ENCODE measurements at places on chromosomes 3 and 15.

GRCh38 chr3:194758716-194759115, 73.0 kb downstream of the FAM43A start:
- no peak for DNase-seq

DNA sequence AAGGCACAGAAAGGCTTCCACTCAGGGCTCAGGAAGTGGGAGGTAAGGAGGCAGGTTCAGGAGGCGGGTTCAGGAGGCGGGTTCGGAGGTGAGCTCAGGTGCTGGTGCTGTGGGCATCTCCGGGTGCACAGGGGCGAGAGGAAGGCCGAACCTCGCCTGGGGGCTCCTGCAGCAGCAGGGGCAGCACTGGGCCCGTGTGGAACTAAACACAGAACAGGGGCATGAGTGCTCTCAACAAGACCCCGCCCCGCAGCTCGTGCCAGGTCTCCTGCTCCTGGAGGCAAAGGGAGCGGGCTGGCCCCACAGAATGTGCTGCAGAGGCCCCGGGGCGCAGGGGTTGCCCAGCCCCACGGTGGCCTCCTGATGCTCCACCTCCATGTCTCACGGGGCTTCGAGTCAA, 13.7 kb downstream of the ZDHHC19 start:
- no peak for DNase-seq

GRCh38 chr15:37888356-37888755, 46.1 kb upstream of the TMCO5A start:
- no peak for DNase-seq

DNA sequence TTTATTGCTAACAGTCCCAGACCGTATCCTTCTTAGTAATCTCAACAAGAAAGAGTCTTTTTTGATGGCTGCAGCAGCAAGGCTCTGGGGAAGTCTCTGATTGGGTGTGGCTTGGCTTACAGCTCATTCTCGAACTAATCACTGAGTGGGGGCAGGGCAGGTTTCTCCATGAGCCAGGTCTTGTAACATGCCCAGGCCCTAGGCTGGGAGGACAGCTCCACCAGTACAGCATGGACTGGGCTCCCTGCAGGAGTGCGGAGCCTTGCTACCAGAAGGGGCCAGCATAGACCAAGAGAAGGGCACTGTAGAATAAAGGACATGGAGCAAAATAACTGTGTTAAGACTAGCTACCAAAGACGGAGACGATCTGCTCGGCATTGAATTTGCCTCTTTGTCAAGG, 7.2 kb downstream of the CD276 start:
- peak; percentile 74 for DNase-seq

GRCh38 chr3:123706871-123707270, 122.0 kb upstream of the HACD2 start:
- no peak for DNase-seq

GRCh38 chr3:170154084-170154483, 27.4 kb downstream of the PHC3 start:
- peak; percentile 20 for DNase-seq

- no peak for DNase-seq
Observed at GRCh38 chr3:14297784-14298236, 104.6 kb upstream of the SLC6A6 start.

- DNase-seq: no peak
Observed at GRCh38 chr3:150090006-150090405, 119.3 kb upstream of the PFN2 start.

Data from fibroblast of pulmonary artery (primary cell).